ENCODE measurements at places on chromosomes 3 and 15. TPM values are rescaled to one million over a fixed set of nuclear protein-coding genes. Genes with fewer than 3 reads are reported as not detected.

DNA sequence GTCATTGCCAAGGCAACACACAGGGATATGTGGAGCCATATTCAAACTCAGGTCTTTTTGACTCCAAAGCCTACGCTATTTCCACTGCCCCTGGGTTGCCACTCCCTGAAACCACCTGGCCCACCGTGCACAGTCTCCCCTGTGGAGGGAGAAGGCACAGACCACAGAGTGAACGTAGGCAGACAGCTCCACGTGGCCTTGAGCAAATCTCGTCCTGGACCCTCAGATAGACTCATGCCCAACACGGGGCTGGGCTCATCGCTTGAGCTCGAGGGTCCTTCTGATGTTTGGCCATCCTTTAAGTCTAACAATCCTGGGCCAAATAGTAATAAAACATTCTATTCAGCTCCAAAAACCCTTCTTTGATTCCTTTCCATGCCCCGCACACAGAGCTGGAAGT is 72.0 kb downstream of the CPN2 start:
- peak; percentile 22 for DNase-seq

DNA sequence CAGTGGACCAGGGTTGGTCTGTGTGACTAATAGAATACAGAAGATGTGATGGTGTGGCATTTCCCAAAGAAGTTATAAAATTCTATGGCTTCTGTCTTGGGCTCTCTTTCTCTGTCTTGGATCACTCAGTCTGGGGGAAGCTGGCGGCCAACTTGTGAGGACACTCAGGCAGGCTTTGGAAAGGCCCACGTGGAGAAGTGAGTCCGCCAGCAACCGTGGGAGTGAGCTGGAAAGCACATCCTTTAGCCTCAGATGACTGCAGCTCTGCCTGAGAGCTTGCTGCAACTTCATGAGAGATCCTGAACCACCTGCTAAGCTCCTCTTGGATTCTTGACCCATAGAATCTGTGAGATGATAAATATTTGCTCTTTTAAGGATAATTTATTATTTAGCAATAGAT is 72.0 kb upstream of the RASGRP1 start:
- DNase-seq: no peak

Gene HDGFL3
- total RNA-seq: 109 TPM

Gene BLOC1S6
- total RNA-seq: 43.3 TPM

Gene IL17RB
- total RNA-seq: 6.2 TPM

GRCh38 chr3:16490062-16490619 is 23.4 kb downstream of the RFTN1 start:
- DNase-seq: no peak

Gene SHF
- total RNA-seq: 32.5 TPM

GRCh38 chr3:61683549-61684236 is 122.3 kb downstream of the PTPRG start:
- DNase-seq: no peak

Gene IQCH
- 11.3 TPM for total RNA-seq

DNA sequence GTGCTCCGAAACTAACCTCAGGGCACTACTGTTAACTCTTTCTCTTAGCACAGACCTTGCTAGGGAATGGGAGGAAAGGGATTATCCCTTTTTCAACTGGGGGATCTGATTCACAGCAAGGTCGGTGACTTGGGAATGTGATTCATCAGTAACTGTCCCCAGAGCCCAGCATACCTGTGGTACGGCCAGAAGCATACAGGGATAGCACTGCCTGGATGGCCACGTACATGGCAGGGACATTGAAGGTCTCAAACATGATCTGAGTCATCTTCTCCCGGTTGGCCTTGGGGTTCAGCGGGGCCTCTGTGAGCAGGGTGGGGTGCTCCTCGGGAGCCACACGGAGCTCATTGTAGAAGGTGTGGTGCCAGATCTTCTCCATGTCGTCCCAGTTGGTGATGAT is 2.3 kb downstream of the ACTC1 start:
- DNase-seq: no peak

DNA sequence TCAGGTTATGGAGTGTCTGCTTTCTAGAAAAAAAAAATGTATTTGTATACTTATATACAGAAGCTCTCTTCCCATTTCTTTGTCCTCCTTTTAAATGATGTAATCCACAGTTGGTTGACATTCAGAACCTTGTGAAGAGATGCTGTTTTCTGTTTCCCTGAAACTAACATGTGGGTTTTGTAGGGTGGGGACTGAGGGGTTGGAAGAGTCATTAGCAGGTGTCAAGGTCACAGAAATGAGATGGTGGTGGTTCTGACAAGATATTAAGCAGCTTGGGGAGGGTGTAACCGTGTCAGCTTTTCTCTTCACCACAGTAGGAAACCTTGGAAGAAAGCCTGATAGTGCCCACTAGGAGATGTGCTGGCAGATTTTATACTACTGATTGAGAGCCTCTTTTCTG is 2.4 kb downstream of the RASA2 start:
- no peak for DNase-seq

Gene FMN1
- 1.2 TPM for total RNA-seq

Gene LRRFIP2
- total RNA-seq: 34.6 TPM

- DNase-seq: no peak
Measured at GRCh38 chr3:175260145-175260794, 401.1 kb downstream of the NAALADL2 start.

Gene PP2D1
- not detected for total RNA-seq

Gene HRH1
- not detected for total RNA-seq

DNA sequence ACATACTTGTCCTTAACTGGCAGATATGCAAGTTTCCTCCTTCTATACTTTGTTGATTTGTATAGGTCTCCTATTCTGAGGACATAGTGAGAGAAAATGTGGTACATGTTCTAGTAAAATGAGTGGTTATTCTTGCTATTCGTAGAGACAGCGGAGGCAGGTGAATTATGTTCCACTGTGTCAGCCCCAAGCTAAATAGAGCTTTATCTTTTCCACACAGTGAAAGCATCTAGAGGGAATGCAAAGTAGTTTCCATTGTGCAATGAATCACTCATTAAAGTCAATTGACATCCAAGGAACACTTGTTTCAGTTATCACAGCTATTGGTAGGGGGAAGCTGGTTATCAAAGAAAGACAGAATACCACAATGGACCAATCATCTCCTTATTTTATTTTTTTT is 262.4 kb downstream of the NLGN1 start:
- DNase-seq: no peak

- DNase-seq: no peak
Measured at GRCh38 chr15:88902221-88902835, 7.0 kb upstream of the HAPLN3 start.

Gene CEMIP
- 2.2 TPM for total RNA-seq

GRCh38 chr3:117104381-117104780 is 394.8 kb downstream of the TUSC7 start:
- DNase-seq: no peak

DNA sequence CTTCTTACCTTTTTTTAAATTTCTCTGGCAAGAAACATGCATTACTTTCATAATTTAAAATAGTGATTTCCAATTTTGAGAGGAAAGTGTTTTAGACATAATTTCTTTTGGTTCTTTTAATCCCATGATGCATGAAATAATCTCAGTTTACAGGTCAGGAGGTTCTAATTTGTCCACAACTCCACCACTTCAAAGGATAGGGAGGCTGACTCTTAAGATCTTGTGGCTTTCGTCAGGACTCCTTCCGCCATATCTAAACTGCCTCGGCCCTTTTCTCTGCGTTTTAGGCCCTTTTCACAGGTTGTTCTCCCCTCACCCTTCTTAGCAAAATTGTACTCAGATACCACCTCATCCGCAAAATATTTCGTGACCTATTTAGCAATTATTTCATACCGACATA is 8.0 kb downstream of the DYNC1LI1 start:
- DNase-seq: no peak

DNA sequence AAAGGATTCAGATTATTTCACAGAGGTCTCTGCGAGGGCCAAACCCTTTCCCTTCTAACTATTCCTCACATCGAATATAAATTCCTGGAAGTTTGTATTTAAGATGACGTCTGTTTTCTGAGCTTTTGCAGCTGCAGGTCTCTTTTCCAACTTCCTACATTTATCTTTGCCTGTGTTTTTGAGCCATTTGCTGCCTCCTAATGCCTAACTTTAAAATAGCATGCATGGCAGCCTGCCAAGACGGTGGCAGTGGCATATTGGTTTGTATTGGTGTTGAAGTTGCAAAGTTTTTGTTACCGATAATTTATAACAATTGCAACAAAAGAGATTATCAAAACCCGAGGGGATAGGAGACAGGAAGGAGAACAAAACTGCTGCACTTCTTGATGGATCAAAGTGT is 187.1 kb upstream of the DNAJC19 start:
- peak; percentile 69 for DNase-seq

Gene ALDH1A2
- total RNA-seq: not detected

- DNase-seq: no peak
Measured at GRCh38 chr3:106862067-106862466, 515.2 kb upstream of the CCDC54 start.

GRCh38 chr3:59189526-59189925 is 139.7 kb upstream of the CFAP20DC start:
- peak; percentile 82 for DNase-seq

Gene TEX55
- total RNA-seq: not detected

- DNase-seq: no peak
Measured at GRCh38 chr15:72169921-72170611, 27.5 kb downstream of the GRAMD2A start.

Gene CNTN4
- 10.8 TPM for total RNA-seq

- no peak for DNase-seq
Measured at GRCh38 chr15:49715211-49715610, 94.4 kb downstream of the DTWD1 start.

DNA sequence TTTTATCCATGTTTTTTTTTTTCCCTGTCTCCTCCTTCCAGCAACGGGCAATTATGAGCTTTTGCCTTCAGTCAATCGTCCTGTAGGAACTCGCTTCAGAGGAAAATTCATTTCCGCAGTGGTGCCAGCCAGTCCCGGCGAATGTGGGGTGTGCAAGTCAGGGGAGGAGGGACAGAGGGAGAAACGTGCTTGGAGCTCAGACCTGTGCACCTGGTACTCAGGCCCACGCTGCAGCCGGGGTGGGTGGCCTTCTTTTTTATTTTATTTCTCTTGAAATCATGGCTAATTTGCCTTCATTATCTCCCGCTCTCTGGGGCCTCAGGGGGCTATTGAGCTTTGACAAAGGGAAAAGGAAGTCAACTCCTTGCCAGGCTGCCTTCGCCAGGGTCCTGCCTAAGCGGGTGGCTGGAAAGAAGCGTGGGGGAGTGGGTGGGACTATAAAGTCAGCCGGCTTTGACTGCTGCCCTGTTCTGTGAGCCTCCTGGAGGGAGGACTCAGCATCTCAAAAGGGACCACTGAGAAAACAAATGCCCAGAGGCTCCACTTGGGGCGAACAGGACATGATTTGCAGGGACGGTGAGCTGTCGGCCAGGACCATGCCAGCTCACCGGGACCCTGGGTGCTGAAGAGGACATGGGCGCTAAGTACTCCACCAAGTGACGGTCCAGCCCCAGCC is 5.5 kb downstream of the GRIP2 start:
- DNase-seq: peak; percentile 81

Gene PGBD4
- 1.2 TPM for total RNA-seq

- no peak for DNase-seq
Measured at GRCh38 chr3:10602271-10602670, 96.9 kb upstream of the ATP2B2 start.

Gene SOX2
- total RNA-seq: 3.7 TPM

Gene SPTSSB
- 2.3 TPM for total RNA-seq

GRCh38 chr15:66702035-66702786 is at the start of gene SMAD6:
Gene SMAD6 (plus strand): TSS chr15:66702236. CDS start chr15:66703259, 1,023 bp downstream.
- peak; percentile 99 for DNase-seq

Gene SOX14
- total RNA-seq: not detected

Gene PLA1A
- 2.4 TPM for total RNA-seq

All from endodermal cell (in vitro differentiated cells).